ENCODE measurements at places on chromosomes 16 and 17.

DNA sequence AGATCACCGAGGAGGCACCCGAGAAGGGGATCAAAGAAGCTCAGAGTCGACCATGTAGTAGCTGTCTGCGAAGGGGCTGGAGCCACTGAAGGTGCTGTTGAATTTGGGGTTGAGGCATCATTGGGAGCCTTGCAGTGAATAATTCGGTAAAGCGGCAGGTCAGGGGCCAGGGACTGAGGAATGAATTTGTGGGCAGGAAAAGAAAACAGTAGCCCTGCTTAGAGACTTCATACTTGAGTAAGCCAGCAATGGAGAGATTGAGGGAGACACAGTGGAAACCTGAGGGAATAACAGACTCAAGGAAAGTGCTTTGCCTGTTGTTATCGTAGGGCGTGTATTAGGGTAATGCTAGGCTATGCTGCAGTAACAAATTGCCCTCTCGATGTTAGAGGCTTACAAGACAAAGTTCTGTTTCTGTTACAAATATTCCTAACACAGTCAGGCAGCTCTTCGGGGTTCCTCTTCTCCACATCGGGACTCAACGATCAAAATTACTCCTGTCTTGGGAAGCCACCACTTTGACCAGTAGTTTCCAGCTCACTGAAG is 13.4 kb upstream of the HERPUD1 start:
- no peak for DNase-seq

DNA sequence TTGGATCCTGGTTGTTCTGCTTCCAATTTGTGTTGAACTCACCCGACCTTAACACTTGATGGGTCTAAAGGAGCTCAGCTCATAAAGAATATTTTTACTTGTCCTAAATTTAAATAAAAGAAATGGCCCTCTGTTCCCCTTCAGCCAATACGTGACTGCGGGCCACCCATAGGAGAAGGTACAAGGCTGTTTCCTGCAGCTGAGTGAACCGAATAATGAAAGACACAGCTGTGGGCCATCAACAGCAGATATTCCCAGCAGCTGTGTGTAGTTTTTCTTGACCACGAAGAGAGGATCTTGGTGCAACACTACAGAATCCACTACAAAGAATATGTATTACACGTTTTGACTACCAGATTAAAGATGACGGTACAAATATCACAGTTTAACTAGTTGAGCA is 1431.6 kb downstream of the CDH11 start:
- no peak for DNase-seq

DNA sequence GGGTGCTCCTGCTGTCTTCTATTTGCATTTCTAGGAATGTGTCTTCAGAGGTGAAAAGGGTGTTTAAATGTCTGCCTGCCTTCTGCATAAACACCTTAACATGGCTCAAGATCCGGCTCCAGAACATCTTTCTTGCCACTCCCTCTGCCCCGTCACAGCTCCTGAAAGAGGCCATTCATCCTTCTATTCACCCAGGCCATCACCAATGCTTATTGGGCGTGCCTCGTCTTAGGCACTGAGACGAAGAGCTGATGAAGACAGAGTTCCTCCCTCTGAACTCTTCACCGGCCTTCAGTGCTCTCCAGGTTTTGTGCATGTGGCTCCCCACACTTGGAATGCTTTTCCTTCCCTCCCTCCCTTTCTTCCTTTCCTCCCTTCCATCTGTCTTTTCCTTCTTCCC is 386.7 kb downstream of the UTP18 start:
- no peak for DNase-seq

DNA sequence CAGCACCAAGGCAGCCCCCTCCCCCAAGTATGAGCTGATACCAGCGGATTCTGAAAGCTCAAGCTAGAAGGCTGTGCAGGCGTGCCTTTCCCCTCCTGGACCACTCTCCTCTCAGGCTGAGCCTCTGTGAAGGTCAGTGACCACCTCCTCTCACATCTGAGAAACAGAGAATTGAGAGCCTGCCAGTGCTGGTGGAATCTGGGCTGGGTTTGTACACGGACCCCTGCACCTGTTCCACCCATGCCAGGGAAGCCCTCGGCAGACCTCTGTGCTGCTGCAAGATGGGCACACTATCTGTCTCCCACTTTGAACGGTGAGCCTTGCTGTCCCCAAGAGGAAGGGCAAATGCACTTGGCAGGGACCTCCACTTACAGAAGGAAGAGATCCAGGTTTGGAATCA is 54.7 kb upstream of the SDK2 start:
- no peak for DNase-seq

GRCh38 chr17:71395901-71396300 is 724.9 kb upstream of the SOX9 start:
- DNase-seq = no peak

DNA sequence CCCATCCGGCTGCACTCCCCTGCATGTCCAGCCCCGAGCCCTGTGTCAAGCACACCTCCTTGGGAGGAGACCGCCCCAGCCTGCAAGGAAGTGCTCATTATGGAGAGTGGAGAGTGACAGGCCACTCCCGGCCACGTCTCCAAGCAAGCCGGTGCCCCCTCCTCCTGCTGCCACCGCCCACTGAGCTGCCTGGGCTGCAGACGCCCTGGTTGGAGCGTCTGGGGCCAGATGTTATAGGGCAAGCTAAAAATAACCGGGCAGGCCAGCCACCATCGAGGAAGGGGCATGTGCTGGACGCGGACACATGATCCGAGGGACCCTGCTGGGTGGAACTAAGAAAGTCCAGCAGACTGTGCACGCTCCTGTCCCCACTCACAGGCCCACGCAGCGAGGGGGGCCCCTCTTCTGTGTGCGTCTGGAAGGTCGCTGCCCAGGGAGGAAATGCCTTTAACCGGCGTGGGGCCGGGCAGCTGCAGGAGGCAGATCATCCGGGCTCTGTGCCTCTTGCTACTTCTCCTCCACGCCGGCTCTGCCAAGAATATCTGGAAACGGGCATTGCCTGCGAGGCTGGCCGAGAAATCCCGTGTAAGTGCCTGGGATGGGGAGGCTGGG is at the start of gene WFDC1:
Gene WFDC1, plus strand, starts transcription at position 348 of the 612 bp plus-strand sequence. Its CDS starts 94 bp downstream, at position 442.
- peak; percentile 36 for DNase-seq

- DNase-seq = no peak
Observed at GRCh38 chr16:87603684-87604633, 1.7 kb downstream of the JPH3 start.

GRCh38 chr17:47286198-47286914 is 32.7 kb downstream of the ITGB3 start:
- DNase-seq = no peak

DNA sequence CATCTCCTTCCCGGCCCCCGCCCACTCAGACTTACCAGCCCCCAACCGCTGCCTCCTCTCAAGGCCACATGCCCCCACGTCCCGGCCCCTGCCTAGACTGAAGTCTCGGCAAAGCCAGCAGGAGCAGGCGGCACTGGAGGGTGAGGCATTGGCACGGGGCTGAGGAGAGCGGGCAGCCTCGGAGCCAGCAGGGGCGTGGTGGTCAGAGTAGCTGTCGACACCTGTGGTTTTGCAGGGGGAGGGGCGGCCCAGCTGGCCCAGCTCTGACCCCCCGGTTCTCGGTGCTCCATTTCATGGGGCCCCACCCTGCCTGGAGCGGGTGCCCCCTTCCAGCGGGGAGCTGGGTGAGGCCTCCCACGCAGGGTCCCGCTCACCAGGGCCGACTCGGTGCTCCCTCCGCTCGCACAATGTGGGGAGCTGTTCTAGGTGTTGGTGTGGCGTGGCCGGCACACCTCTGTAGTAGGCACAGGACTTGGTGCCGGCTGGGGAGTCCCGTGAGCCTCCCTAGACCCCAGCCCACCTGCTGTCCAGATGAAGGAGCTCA is 4.7 kb downstream of the CDH15 start:
- no peak for DNase-seq

- DNase-seq = no peak
Observed at GRCh38 chr17:80220736-80221215, 549 bp downstream of the SLC26A11 start.

GRCh38 chr17:18280766-18281371 is 20.4 kb downstream of the MIEF2 start:
- DNase-seq = no peak

- DNase-seq = no peak
Observed at GRCh38 chr17:78144736-78145641, 1.2 kb upstream of the C17orf99 start.

DNA sequence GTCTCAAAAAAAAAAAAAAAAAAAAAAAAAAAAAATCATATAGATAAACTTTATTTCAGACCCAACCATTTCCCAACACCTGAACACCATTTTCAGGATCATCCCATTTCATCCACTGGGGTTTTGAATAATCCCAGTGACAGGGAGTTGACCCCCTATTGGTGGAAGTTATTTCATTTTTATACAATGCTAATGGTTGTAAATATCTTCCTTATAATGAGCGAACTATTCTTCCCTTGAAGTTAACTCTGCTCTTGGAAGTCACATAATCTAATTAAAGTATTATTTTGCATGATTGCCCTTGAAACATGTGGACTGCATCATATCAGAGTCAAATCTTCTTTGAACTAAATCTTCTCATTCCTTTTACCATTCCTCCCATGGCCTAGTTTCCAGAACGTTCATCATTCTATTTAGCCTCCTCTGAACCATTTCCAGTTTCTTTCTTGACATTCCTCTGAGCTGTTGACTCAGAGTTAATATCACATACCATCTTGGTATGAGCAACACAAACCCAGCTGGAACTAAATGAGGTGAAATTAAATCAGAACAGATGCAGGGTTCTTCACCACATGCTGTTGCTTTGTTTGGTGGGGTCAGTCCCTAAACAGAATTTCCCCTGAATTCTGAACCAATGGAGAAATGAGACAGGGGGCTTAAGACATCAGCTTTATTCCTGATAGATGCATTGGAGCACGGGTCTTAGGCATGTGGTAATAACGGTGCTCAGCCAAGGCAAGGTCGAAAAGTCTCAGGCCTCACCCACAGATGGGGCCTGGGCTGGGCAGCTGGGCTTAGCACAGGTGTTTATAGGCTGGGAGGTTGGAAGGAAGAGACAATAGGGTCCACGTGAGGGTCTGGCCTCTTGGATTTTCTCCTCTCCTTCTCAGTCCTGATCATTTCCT is 8.9 kb downstream of the HSD17B2 start:
- no peak for DNase-seq

- peak; percentile 68 for DNase-seq
Observed at GRCh38 chr17:4509401-4509800, 10.7 kb downstream of the SPNS2 start.

DNA sequence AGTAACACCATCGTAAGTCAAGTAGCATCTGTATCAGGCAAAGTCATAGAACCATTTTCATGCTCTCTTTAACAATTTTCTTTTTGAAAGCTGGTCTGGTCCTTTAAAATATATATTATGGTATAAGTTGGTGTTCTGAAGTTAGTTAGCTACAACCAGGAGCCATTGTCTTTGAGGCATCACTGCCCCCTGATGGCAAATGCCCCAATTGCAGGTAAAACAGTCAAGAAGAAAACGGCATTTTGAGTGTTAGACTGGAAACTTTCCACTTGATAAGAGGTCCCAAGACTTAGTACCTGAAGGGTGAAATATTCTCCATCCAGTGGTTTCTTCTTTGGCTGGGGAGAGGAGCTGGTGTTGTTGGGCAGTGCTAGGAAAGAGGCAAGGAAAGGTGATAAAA is 14.1 kb downstream of the TP53 start:
- DNase-seq = no peak

DNA sequence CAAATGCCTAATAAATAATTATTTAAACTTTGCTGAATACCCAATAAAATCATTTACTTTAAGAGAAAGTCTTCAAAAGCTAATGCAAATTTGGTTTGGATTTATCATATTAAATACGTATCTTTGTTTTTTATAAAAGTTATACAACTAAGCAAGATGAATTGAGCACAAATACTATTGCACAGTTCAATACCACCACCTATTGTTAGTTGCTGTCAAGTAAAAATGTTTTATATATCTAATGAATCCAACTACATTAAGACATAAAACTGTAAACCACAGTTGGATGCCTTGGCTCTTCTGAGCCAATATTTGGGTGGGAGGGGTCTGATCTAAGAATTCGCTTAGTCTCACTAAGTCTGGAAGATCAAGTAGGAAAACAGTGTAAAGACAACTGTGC is 7.7 kb downstream of the FBXL20 start:
- no peak for DNase-seq

- DNase-seq = no peak
Observed at GRCh38 chr16:81715358-81716196, 63.5 kb upstream of the PLCG2 start.

- no peak for DNase-seq
Observed at GRCh38 chr17:3801792-3802191, 804 bp upstream of the ITGAE start.

DNA sequence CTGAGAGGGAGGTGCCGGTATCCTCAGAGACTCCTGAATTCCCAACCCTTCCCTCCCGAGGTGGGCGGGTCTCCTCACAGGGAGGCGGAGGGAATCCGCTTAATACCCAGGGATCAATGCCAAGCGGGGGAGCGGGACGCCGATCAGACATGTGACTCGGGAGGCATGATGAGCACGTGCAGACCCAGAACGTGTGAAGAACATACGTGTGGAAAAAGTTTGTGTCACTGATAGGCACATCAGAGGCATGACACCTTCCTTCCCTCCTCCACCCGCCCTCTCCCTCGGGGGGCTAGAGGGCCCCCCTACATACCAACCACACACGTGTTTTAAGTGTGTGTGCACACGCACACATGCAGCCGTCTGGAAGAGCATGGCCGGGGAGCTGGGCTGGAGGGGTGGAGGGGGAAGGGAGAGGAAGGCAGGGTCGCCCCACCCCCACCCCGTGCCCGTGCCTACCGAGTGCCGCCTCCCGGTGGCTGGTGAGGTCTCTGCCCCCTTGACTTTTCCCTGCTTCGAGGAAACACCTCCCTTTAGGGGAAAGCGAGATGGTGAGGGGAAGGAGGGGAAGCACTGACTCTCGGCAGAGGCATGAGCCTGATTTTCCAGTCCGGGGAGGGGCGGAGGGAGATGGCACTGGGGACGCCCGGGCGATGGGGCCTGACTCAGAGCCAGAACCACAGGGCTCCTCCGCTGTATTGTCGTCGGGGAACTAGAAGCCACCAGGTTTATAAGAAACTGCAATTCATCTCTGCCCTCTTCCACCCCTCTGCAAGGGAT is 12.1 kb upstream of the TBX21 start:
- peak; percentile 79 for DNase-seq

DNA sequence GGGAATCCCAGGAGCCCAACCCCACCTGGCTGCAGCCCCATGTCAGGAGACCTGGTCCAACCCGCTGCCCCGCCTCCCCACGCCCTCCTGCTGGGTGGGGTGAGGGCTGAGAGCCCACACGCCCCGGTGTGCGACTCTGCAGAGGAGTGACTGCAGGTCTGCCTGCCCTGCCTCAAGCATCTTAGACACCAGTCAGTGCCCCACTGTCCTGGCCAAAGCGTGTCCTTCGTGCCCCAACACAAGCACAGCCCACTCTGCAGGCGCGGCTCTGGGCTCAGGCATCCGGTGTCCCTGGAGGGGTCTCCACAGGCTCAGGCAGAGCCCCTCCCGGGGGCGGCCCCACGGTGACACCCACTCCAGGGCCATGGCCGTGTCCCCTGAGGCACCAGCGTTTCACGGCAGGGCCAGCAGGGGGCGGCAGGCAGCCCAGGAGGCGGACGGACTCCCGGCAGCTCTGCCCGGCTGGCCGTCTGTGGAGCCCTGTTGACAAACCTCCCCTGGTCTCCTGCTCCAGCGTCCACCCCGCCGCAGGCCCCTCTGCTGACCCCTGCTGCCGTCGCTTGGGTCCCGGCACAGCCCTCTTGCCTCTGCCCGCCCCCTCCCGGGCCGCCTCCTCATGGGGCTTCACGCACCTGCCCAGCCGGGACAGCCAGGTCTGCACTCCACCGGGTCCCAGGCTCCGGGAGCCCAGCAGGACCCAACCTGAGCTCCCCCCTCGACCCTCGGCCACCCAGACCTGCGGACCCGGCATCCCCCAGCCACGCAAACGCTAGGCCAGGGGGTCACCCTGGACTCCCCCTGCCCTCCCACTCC is 8.6 kb upstream of the UBE2I start:
- peak; percentile 90 for DNase-seq
